ENCODE measurements at places on chromosomes 4 and X.

DNA sequence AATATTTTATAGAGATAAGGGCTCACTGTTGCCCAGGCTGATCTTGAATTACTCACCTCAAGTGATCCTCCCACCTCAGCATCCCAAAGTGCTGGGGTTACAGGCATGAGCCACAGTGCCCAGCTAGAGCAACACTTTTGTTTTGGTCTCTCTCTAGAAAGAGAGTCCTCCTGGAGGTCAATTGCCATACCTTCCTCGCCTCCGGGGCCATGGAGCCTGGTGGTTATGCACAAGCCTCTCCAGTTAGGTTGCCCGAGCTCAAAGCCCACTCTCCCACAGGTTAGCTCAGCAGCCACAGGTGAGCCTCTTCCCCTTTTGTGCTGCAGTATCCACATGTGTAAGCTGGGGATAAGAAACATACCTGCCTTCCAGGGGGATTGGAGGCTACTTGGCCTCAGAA is 24.2 kb upstream of the MAN2B2 start:
- DNase-seq = no peak

GRCh38 chrX:124289443-124289842 is 43.0 kb upstream of the TEX13D start:
- DNase-seq = no peak

- no peak for DNase-seq
These were observed 553.6 kb downstream of the STPG2 start for GRCh38 chr4:97589481-97590196.

DNA sequence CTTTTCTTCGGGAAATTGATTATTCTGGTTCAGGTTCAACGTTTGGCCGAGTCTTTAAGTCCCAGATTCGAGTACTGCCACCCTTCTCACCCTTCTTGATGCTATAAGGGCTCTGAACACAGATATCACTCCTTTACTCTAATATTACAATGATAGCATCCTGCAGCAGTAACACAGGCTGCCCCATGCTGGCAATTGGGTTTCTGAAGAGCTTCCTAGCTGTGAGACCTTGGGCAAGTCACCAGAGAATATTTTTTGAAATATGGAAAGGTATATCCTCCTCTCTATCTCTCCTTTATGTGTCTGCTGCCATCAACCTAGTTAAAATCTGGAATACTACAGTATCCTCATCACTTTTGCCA is 297 bp upstream of the MTMR8 start:
- no peak for DNase-seq

- DNase-seq = no peak
These were observed 20.9 kb downstream of the SPIN3 start for GRCh38 chrX:56974408-56974807.

- DNase-seq = peak; percentile 11
These were observed 73.4 kb downstream of the MGST2 start for GRCh38 chr4:139738846-139739613.

- DNase-seq = no peak
These were observed 38.1 kb upstream of the NOCT start for GRCh38 chr4:138977524-138977923.

DNA sequence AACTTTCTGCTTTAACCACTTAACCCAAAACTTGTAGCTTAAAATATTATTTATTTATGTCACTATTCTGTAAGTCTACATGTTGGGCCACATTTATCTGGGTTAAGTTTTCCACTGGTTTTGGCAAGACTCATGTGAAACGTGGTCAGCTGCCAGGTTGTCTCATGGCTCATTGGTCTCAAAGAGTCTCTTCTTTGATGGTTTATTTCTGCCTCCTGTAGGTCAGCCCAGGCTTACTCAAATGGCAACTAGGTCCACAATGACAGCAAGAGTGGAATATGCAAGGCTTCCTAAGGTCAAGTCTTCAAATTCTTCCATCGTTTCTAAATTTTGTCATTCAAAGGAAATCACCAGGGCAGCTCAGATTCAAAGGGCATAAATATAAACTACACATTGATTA is 828.7 kb downstream of the PCDH7 start:
- DNase-seq = no peak

GRCh38 chr4:159284113-159284512 is 181.2 kb downstream of the RAPGEF2 start:
- DNase-seq = no peak

DNA sequence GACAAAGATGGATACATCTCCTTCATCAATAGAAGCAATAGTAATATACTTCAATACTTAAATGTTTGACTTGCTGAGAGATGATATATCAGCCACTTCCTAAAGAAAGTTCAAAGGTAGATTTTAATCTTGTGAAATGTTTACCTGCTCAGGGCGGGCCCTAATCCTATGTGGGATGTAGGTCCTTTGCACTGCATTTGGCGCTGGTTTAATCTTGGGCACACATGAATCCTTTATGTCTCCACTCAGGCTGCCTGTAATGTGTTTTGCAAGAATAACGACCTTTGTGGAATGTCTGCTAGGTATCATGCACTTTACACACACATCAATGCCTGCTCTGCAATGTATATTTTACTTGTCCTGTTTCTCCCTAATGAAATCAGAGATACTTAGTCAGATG is 368.7 kb downstream of the GBA3 start:
- DNase-seq = no peak

- no peak for DNase-seq
These were observed 20.6 kb downstream of the CNKSR2 start for GRCh38 chrX:21394792-21395191.

DNA sequence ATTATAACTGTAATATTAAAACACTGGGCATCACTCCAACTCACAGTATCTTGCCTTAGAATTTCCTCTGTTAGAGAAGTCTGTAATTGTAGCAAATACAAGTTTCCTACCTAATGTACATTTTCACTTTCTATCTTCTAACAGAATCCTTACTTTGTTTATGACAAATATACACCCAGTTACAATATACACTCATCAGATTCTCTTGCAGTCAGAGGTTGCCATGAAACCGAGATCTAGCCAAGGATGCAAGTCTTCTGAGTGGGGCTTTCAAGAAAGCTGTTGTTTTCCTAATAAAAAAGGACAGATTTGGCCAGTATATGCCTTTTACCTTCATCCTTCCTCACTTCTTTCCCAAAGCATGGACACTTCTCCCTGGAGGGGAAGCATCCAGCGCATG is 228.9 kb downstream of the SCFD2 start:
- no peak for DNase-seq

DNA sequence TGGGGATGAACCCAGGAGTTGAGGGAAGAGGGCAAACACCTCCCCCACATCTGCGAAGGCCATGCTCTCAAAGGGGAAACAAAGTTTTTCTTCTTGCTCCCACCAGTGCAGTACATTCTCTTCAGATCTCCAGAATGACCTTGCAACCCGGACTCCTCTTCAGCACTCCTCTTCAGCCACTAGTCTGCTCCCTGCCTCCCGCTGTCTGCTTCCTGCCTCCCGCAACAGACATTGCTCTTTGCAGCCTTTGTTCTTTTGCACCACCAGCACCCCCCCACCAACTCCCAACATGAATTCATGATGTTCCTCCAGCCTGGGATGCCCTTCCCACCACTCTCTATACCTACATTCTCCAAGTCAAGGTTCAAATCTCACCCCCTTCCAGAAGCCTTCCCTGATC is 32.1 kb downstream of the UTP14A start:
- DNase-seq = no peak

DNA sequence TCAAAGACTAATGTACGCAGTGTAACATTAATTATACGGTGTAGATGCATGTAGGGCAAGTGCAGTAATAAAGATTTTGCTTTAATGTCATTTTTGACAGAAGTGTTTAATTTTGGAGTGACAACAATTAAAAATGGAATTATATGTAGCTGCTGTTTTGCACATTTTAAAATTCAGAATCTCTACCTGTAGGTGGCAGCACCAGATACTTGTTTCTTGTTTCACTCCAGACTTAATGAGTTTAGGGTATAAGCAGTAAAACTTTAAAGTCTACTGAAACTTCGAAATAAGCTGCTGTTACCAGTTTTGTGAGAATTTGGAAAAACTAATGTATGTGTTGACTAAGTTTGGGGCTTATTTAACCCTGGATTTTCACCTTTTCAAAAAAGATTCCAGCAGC is 144.9 kb downstream of the POLA1 start:
- no peak for DNase-seq

Data from NCI-H2171 (cell line).